HCT116 (cell line): ENCODE measurements at places on chromosomes 12 and 14. TPM values are rescaled to one million over a fixed set of nuclear protein-coding genes. Genes with fewer than 3 reads are reported as not detected.

DNA sequence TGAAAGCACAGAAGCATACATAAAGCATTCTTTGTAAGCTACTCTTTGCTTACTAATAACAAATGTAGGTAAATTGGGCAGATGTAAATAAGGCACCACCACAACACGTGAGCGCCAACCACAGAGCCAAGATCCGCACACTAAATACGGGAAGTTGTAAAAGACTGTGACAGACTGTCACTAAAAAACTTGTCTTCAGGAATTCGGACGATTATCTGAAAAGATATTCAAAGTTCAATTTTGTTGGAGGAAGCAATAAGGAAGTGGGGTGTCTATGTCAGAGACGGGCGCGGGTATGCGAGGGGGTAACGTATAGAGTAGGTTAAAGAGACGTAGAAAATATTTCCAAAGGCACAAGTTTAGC, 1.5 kb upstream of the HSP90B1 start:
- peak overlapping the region; percentile 61 for H3K4me3 ChIP-seq
- peaks cover 10% of the 10 kb centered on the region for H3K4me1 ChIP-seq
- no peaks in the 10 kb centered on the region for H3K27me3 ChIP-seq
- peaks cover 24% of the 10 kb centered on the region for H3K36me3 ChIP-seq
- peak overlapping the region; percentile 63 for H3K27ac ChIP-seq

GRCh38 chr12:51886021-51886710, 1.7 kb upstream of the ANKRD33 start:
- H3K4me3 ChIP-seq = no peak overlapping the region
- no peaks in the 10 kb centered on the region for H3K36me3 ChIP-seq
- no peaks in the 10 kb centered on the region for H3K27me3 ChIP-seq
- no peak overlapping the region for H3K27ac ChIP-seq
- no peak for DNase-seq
- H3K4me1 ChIP-seq = no peaks in the 10 kb centered on the region

Gene SIVA1
- total RNA-seq = 141 TPM

Gene LRRIQ1
- 0.89 TPM for total RNA-seq
